ENCODE measurements at places on chromosomes 4 and X. TPM values are rescaled to one million over a fixed set of nuclear protein-coding genes. Genes with fewer than 3 reads are reported as not detected.
A peak's percentile ranks its signal among the peaks of the same experiment; 100 is the strongest.

DNA sequence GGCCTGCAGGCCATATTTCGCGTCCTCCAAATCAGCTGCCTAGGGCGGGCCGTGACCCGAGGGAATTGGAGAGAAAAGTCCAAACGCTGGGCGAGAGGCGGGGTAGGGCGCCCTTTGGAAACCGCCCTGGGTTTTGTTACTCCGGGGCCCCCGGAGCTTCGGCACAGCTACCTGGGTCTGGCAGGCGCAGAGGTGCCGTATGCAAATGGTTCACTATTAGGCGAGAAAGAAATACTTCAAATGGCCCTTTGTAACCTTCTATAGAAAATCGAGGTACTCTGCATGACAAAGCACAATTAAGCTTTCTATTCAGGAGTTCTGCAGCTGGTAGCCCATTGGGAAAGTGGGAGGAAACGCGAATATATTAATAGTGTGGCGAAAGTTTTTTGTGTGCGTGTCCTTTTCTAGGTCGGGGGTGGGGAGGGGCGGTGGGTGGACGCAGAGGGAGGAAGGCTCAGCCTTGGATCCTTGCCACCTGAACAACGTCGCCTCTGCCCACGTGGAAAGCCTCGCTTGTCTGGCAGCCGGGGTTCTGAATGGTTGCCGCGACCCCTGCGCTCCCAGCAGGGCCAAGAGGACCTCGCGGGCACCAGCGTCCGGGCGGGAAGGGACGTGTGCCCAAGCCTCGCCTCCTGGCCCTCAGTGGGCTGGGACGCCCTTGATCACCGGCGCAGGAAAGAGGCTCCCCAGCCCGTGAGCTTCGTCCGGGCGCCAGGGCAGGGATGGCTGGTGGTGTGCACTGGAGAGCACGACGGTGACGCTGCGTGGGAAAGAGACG, 9.5 kb downstream of the GSX2 start:
- DNase-seq: no peak

Gene XK
- total RNA-seq: 0.26 TPM

GRCh38 chr4:136935871-136936270, 596.4 kb downstream of the PCDH18 start:
- DNase-seq: no peak

DNA sequence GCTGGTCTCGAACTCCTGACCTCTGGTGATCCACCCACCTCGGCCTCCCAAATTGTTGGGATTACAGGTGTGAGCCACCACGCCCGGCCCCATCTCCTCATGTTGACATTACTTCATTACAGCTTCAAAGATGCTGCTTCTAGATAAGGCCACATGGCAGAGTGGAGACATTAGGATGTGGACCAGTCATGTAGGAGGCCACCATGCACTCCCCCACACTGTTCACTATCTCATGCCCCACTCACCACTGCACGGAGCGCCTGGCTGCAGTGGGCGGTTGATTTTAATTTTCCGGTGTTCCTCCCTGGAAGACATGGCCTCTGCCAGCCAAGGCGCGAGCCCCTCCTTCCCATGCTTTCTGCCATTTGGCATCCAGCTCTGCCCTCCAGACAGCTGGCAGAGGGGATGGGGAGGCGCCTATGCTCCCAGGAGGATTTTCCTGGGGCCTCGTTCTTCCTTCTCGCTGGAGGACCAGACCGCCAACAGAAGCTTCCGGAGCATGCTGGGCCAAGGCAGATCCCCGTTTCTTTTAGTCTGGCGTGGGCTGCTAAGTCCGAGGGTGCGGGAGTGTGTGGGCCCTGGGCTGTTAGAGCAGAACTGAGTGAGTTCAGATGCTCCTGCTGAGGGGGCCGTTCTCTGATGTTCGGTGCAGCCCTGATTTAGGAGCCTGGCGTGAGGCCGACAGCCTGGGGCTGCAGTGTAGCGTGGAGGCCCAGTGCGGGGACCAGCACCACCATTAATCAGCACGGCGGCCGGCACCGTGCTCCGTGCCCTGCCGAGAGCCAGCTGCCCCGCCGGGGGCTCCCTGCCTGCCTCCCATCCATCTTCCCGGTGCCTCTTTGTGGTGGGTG, 93.1 kb downstream of the SORCS2 start:
- no peak for DNase-seq

GRCh38 chrX:133475521-133475920, 60.2 kb upstream of the GPC4 start:
- DNase-seq: no peak

DNA sequence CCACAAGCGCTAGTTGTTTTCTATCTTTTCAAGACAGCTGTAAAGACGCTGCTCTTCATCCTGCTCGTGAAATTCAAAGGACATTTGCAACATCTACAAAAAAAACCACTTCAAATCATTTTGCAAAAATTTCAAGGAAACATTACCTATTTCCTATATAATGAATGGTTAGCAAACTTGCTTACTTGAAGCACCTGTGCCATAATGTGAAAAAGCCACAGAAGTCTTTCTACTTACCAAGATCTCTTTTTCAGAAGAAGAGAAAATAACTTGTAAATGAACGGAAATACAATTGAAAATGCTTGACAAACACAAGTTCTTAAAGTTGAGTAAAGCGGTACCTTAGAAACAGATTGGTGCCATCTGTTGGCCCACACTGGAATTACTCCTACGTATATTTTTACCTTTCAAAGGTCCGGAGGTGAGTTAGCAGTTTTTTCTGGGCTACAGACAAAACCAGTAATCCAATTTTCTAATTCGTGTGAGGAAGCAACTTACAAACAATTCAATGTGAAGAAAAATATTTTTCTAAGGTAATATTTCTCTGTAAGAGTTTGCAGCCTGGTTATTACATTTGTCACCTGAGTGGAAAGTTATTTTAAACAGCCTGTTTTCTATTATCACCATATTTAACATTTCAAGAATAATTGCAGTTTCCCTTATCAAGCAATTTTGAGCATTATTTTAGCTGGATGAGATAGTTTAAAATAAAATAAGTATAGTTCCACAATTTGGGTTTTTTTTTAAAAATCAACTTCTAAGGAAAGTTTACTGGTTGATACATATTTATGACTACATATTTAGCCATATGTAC, at the start of gene TLR6:
TLR6 (minus strand) TSS at position 294 of the 814 bp plus-strand sequence. CDS start 27,344 bp downstream, outside the sequence.
- DNase-seq: peak; percentile 87

Gene NXF2B
- not detected for total RNA-seq

Gene PLS3
- total RNA-seq: 133 TPM

DNA sequence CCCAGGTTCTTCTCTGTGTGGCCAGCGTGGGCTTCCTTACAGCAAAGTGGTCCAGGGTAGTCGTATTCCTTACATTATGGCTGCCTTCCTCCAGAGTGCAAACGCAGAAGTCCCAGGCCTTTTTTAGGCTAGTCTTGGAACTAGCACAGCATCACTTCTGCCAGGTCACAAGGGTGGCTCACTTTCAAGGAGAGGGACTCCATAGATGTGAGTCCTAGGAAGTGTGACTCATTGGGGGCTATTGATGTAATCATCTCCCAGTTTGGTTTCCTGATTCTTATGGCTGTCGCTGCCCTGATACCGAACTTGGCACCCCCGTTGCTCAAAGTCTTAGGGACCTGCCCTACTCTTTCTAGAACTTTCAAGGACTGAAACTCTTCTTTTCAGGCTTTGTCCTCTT, 140.0 kb downstream of the DCK start:
- DNase-seq: no peak

Gene RAB28
- 17.5 TPM for total RNA-seq

Gene TREX2
- 0.78 TPM for total RNA-seq
